Heart left ventricle (tissue), 16 donors: ENCODE measurements at places on chromosomes 12 and 14.

GRCh38 chr14:34425095-34425851 lies 36.8 kb downstream of the SPTSSA start:
- no peaks in the 10 kb centered on the region for H3K36me3 ChIP-seq
- H3K4me3 ChIP-seq: no peak overlapping the region
- DNase-seq: no peak
- no peak overlapping the region for H3K27ac ChIP-seq
- no peaks in the 10 kb centered on the region for H3K27me3 ChIP-seq
- H3K4me1 ChIP-seq: no peaks in the 10 kb centered on the region

GRCh38 chr14:52790756-52791222 lies 618 bp downstream of the GNPNAT1 start:
- H3K4me3 ChIP-seq: peak overlapping the region; percentile 82
- no peaks in the 10 kb centered on the region for H3K36me3 ChIP-seq
- H3K27ac ChIP-seq: peak overlapping the region; percentile 89

DNA sequence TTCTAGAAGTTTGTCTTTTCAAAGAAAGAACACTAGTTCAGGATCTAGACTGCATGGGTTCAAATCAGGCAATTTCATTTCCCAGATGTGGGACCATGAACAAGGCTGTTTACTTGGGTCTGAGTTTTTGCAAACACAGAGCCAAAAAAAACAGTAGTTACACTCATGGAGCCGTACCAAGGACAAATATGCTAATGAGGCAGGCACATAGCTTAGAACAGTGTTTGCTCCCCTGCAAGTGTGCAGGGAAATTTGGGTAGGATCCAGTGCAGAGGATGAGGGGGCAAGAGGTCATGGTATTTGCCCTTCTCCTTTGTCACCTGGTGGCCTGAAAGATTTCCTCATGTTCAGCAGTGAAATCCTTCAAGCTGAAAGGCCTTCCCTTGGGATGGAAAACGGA lies 860.4 kb downstream of the VRK1 start:
- H3K36me3 ChIP-seq: no peaks in the 10 kb centered on the region
- no peak for DNase-seq
- no peaks in the 10 kb centered on the region for H3K27me3 ChIP-seq
- no peaks in the 10 kb centered on the region for H3K4me1 ChIP-seq
- no peak overlapping the region for H3K27ac ChIP-seq

DNA sequence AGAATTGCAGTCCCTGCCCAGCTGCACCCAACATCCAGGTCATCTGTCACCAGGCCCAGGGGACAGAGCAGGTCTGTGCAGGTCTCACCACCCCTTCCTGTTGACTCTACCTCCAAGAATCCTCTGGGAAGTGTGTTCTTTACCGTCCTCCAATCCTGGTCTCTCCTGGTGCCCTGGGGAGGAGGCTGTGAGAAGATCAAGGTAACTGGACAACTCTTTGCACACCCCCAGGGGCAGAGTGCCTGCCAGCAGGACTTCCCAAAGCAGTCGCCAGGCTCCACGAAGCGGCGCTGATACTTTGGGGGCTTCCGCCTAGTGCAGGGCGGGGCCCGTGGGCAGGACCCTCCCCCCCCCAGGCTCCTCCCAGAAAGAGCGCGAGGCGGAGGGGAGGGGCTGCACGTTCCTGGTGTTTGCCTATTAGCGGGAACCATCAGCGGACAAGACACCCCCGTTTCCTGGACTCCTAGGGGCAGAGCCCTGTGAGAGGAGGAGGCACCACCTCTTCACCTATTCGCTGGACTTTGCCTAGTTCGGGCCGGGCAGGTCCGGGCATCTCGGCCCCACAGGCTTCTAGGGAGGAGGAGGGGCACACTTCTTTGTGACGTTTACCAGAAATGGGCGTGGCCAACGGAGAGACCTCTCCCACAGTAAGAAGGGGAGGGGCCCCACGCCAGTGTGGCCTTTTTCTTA lies 918.0 kb downstream of the AACS start:
- no peak overlapping the region for H3K27ac ChIP-seq
- H3K4me1 ChIP-seq: no peaks in the 10 kb centered on the region
- no peaks in the 10 kb centered on the region for H3K36me3 ChIP-seq
- peaks cover 42% of the 10 kb centered on the region for H3K27me3 ChIP-seq
- DNase-seq: no peak

GRCh38 chr12:79344855-79345847 lies 345.6 kb downstream of the PAWR start:
- H3K4me1 ChIP-seq: no peaks in the 10 kb centered on the region
- no peak overlapping the region for H3K4me3 ChIP-seq
- no peak for DNase-seq
- no peaks in the 10 kb centered on the region for H3K27me3 ChIP-seq
- no peak overlapping the region for H3K27ac ChIP-seq

DNA sequence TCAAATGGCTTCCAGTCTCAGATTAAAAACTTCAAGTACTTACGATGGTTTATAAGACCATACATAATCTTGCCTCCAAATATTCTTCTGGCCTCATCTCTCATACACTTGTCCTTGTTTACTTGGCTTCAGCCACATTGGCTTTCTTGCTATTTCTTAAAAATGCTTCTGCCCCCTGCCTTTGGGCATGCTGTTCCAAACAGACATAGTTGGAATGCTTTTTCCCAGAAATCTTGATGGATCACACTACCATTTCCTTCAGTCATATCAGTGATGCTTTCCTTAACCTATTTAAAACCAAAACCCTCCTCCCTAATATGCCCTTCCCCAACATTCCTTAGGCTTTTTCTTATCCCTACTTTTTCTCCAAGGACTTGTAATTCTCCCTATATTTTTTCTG lies 74.4 kb upstream of the PAWR start:
- H3K27ac ChIP-seq: no peak overlapping the region
- H3K27me3 ChIP-seq: no peaks in the 10 kb centered on the region

DNA sequence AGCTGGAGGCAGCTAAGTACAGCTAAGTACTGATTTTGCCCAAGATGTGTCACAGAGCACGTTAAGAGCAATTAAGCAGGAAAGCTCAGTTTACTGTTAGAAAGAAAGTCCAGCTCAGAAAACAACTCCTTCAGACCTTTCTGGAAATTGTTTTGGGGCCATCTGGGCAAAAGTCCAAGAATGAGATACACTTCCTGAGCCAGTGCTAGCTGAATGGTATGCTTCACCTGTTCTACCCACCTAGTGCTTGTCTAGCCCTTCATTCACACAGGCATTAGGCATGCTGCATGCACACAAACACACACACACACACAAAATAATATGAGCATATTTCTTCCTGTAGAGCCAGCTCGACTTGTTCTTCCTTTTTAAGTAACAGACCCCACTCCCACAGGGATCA lies 6.6 kb upstream of the IKZF4 start:
- no peak overlapping the region for H3K4me3 ChIP-seq
- H3K27ac ChIP-seq: no peak overlapping the region
- no peaks in the 10 kb centered on the region for H3K36me3 ChIP-seq
- no peaks in the 10 kb centered on the region for H3K4me1 ChIP-seq

- H3K36me3 ChIP-seq: no peaks in the 10 kb centered on the region
- H3K4me1 ChIP-seq: no peaks in the 10 kb centered on the region
- H3K27me3 ChIP-seq: no peaks in the 10 kb centered on the region
- H3K4me3 ChIP-seq: no peak overlapping the region
- DNase-seq: no peak
Measured at GRCh38 chr12:80868576-80868975, 69.2 kb downstream of the LIN7A start.

DNA sequence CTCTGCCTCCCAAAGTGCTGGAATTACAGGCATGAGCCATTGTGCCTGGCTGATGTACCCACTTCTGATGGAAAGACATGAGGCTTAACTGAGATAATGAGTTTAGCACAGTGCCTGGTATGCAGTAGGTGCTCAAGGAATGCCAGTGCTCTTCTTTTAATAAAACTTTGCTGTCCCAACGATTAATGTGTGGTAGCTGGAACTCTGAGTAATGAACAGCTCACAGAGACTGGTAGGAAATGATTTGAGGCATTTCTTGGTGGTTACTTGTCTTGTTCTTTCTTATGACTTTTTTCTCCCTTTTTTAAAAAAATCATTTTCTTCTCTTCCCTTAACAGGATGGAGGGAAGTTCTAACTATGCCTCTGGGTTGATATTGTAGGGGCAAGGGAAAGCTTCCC lies 235.7 kb upstream of the PWP1 start:
- no peaks in the 10 kb centered on the region for H3K27me3 ChIP-seq
- DNase-seq: no peak
- H3K27ac ChIP-seq: no peak overlapping the region
- H3K4me1 ChIP-seq: no peaks in the 10 kb centered on the region
- no peak overlapping the region for H3K4me3 ChIP-seq
- no peaks in the 10 kb centered on the region for H3K36me3 ChIP-seq
